ENCODE measurements at places on chromosomes 3 and 15. TPM values are rescaled to one million over a fixed set of nuclear protein-coding genes. Genes with fewer than 3 reads are reported as not detected.

GRCh38 chr3:28986922-28987321 is 293.9 kb upstream of the RBMS3 start:
- H3K27ac ChIP-seq: no peak overlapping the region
- no peak overlapping the region for H3K4me3 ChIP-seq
- H3K36me3 ChIP-seq: no peaks in the 10 kb centered on the region
- no peaks in the 10 kb centered on the region for H3K4me1 ChIP-seq

DNA sequence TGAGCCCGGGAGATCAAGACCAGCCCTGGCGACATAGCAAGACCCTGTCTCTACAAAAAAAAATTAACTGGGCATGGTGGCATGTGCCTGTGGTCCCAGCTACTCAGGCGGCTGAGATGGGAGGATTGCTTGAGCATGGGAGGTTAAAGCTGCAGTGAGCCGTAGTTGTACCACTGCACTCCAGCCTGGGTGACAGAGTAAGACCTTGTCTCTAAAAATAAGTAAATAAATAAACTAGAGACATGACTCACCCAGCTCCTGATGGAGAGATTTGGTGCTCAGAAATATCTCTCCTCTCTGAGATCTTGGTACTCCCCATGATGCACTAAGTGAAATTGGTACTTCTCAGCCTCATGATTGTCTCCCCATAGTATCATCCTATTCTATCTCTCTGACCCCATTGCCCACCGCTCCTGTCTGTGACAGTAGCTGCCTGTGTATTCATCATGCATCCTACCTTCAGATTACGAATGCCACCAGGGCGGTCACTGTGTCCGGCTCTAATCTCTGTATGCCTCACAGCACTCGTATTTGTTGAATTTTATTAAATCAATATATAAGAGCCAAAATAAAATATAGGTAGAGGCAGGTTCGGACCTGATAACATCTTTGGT is 50.9 kb downstream of the ABHD2 start:
- no peak overlapping the region for H3K4me3 ChIP-seq
- no peak for DNase-seq
- peaks cover 17% of the 10 kb centered on the region for H3K4me1 ChIP-seq

DNA sequence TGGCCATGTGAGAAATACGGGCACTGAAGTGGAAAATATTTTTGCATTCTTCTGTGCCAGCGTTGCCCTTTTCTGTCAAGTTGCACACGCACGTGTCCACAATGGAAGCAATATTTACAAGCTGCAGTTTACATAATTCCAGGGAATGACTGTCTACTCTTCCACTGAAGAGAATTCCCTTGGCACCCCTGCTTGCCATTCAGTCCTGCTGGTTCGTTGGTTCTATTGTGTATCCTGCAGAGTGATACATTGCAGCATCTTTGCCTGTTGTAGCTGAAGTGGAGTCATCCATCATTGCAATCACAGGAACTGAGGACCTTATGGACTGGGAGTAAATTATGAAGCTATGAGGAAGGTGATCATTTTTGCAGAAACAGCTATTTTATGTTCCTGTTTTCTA is 759.4 kb downstream of the ROBO2 start:
- no peaks in the 10 kb centered on the region for H3K36me3 ChIP-seq
- DNase-seq: no peak
- no peak overlapping the region for H3K4me3 ChIP-seq
- no peaks in the 10 kb centered on the region for H3K4me1 ChIP-seq

DNA sequence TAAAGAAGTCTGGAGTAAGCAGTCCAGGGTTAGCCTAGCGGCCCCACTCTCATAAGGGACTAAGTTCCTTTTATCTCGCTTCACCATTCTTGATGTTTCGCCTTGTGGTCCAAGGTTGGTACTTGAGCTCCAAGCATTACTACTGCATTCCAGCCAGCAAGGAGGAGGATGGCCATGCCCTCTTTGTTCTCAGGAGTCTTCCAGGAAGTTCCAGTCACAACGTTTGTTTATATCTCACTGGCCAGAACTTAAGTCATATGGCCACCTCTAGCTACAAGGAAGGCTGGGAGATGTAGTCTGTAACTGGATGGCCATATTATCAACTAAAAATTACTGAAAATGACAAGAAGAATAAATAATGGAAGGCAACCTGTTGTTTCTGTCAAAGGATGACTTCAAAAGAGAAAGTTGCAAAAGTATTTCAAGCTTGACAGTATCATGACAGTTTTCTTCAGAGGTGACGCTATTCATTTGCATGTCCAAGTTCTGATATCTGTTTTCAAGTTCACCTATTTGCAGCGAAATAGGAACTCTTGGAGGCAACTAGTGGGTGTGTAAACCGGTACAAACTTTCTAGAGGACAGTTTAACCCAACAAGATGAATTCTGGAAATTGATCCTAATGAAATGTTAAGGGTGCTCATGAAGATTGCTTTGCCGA is 118.6 kb downstream of the PGPEP1L start:
- no peaks in the 10 kb centered on the region for H3K36me3 ChIP-seq
- no peaks in the 10 kb centered on the region for H3K27me3 ChIP-seq
- H3K4me1 ChIP-seq: peaks cover 8% of the 10 kb centered on the region
- no peak for DNase-seq

GRCh38 chr3:188817103-188817934 is 354.5 kb upstream of the TPRG1 start:
- H3K4me1 ChIP-seq: no peaks in the 10 kb centered on the region
- no peaks in the 10 kb centered on the region for H3K36me3 ChIP-seq
- H3K4me3 ChIP-seq: no peak overlapping the region
- no peak overlapping the region for H3K27ac ChIP-seq
- H3K27me3 ChIP-seq: no peaks in the 10 kb centered on the region

- DNase-seq: no peak
- no peak overlapping the region for H3K27ac ChIP-seq
- peaks cover 20% of the 10 kb centered on the region for H3K27me3 ChIP-seq
- H3K36me3 ChIP-seq: no peaks in the 10 kb centered on the region
- H3K4me3 ChIP-seq: no peak overlapping the region
These were observed 152.6 kb upstream of the UMPS start for GRCh38 chr3:124577494-124578167.

DNA sequence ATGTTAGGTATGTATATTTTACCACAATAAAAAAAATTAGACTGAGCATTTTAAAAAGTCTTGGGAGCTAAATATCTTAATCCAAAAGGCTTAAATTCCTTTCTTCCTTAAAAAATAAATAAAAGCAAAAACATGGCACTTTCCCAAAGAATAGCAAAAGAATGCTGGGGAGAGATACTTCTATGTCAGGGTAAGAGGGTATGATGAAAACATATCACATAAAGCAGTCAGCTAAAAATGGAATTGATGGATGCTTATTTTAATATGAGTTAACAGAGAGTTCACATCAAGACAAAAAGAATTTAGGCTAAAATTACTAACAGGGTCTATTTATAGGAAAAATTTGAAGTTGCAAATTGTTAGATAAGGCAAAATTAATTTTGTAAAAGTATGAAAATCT is 141.0 kb downstream of the MYLK start:
- H3K4me3 ChIP-seq: no peak overlapping the region
- no peaks in the 10 kb centered on the region for H3K27me3 ChIP-seq
- H3K36me3 ChIP-seq: no peaks in the 10 kb centered on the region
- DNase-seq: no peak
- H3K4me1 ChIP-seq: no peaks in the 10 kb centered on the region

HES1 gene
- total RNA-seq: not detected

ISLR2 gene
- not detected for total RNA-seq
